Fibroblast of skin of abdomen (primary cell): ENCODE measurements at places on chromosomes 7 and 10.

GRCh38 chr10:122279725-122280141 lies 8.6 kb downstream of the BTBD16 start:
- peak; percentile 34 for DNase-seq

- DNase-seq: no peak
Observed at GRCh38 chr7:142185069-142185468, 72.8 kb downstream of the PRSS58 start.

DNA sequence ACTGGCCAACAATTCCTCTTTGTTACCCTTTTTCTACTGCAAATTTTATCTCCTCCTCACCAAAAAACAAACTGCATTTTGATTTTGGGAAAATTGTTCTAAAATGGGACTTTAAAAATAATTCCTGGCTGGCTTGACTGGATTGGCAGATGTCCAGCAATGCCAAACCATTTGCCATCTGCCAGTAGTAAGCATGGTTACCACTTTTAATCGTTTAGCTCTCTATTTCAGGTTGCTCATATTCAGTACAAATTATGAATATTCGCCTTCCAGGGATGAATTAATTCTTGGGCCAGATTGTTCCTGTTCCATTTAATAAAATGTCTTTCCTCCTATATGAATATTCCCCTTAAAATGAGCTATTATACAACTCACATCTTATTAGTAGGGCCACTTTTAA lies 35.7 kb downstream of the SMNDC1 start:
- DNase-seq: no peak

DNA sequence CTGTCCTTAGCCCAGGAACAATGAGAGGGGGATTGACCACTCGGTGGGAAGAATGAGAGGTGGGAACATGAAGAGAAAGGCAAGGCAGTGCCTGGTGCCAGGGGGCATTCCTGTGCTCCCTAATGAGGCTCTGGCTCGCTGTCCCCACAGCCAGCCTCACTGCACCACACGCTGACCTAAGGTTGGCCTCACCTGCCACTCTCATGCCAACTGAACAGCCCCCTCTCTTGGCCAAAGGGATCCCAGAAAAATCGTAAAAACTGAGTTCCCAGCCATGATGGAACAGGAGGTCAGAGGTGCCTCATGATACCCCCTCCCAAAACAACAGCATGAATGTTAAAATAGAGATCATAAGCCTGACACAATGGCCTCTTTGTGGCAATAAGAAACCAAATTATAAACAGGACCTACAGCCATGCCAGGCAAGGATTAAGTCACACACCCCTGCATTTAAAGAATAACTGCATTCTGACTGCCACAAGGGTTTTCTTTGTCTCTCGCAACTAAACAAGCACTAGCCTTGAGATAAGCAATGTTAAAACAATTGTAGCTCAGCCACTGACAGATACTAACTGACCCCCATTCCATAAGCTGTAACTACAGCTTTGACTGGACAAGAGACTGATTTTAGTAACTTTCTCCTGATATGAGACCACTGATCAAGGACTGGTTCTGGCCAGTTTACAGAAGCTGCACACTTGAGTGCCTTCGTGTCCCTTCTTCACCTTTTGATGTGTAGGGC lies 149.2 kb downstream of the SH2D4B start:
- DNase-seq: no peak

DNA sequence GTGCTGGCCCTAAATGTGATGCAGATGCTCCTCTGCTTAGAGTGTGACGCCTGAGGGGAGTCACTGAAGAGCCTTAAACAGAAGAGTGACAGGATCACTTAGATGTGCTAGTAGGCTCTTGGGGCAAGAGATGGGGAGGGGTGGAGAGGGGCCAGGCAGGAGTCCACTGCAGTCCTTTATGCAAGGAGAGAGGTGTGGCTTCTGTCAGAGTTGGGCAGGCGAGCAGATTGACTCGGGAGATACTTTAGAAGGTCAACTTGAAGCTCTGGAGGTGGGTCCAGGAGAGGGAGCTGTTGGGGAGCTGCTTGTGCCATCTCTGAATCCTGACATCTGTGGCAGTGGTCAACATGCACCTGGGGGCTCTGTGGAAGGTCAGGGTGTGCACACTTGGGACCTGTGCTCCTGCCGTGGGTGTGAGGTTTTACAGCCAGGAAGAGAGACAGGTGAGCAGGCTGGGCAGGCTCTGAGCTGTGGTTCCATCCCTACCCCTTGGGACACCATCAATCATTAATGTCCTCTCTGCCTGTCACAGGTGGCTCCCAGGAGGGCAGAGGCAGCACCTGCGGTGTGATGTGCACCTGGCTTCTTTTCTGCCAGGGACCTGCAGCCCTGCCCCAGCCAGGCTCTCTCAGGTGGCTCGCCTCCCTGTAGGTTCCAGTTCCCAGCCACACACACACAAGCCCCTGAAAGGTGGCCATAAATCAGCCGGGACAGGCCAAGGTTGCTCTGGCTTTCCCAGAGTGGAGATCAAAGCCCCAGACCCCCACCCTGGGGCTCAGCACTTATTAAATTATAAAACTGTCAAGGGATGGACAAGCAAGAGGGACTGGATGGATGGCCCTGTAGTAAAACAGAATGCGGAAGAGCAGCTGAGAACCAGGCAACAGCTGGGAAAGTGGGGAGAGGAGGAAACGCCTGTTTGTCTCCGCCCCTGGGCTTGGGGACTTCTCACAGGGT lies 14.0 kb downstream of the NEURL1 start:
- no peak for DNase-seq

GRCh38 chr7:1368682-1369571 lies 90.3 kb downstream of the MICALL2 start:
- DNase-seq: no peak

- DNase-seq: no peak
Observed at GRCh38 chr10:127740596-127740995, 3.6 kb downstream of the FOXI2 start.

GRCh38 chr7:128790315-128791041 lies 1.3 kb upstream of the CCDC136 start:
- DNase-seq: no peak

DNA sequence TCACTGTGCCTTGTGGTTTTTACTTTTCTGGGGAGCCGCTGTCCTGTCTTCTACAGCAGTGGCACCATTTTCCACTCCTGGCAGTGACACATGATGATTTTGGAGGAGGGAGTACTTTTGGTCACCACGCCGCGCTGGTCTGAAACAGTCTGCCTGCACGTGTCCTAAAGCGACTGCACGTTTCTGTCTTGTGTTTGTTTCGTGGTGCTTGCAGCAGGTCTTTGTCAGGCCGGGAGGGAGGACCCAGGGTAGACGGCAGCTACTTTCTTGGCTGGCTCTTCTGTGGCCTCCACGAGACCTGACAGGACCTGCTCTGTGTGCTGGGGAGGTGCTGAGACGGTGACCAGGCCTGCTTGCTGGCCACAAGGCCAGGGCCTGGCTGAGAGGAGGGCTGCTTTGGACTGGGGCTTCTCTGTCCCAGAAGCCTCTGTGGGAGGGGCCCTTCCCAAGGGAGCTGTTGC lies 82.0 kb downstream of the GLRX3 start:
- no peak for DNase-seq

DNA sequence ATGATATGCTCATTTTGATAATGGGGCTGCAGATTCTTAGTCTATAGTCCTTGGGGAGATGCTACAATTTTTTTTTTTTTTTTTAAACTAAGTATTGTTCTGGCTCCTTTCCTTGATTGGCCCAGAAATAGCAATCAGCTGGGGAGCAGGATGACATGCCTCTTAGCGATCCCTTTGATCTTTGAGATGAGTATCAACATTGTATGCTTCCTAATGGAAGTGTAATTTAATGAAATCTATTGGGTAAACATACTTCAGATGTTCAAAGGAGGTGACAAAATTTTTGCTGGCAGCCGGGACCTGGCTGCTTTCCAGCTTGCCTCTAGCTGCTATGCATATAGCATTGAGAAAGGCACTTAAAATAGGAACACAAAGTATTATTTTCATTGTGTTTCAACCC lies 43.5 kb downstream of the VTI1A start:
- DNase-seq: peak; percentile 8

DNA sequence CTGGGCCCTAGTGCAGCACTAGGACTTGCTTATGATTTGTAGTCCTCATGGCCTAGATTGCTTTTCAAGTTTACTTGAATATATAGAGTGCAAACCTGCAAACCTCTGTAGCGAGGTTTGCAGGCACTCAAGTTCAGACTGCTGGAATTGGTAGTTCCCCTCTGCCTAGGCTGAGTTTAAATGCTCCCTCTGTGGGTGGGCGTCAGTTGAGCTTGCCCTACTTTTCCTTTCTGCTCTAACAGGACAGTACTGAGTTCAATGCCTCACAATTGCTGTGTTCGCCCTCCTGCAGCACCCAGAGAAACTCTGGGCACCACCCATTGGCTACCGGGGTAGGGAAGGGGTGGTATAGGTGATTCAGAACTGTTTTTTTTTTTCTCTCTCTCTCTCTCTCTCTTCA lies 31.6 kb downstream of the MYO3A start:
- no peak for DNase-seq

DNA sequence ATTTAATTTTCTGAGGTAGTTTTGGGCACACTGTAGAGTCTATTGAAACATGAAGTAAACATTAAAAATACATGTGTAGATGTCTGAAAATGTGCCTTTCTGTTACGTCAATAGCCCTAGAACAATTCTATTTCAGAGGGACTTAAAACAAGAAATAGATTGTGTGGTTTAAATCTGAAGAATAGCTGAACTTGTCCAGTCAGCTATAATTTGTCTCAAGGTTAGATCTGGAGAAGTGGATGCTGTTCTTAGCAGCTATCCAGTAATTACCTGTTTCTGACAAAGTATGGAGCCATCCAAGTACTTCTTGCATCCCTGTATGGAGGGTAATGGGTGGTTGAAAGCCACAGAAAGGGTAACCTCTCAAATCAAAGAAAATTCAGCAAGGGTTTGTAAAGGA lies 92.8 kb downstream of the SEPTIN7 start:
- no peak for DNase-seq

- no peak for DNase-seq
Observed at GRCh38 chr7:135843214-135843613, 94.6 kb upstream of the FAM180A start.

GRCh38 chr7:1696671-1697498 lies 26.8 kb downstream of the ELFN1 start:
- DNase-seq: no peak

DNA sequence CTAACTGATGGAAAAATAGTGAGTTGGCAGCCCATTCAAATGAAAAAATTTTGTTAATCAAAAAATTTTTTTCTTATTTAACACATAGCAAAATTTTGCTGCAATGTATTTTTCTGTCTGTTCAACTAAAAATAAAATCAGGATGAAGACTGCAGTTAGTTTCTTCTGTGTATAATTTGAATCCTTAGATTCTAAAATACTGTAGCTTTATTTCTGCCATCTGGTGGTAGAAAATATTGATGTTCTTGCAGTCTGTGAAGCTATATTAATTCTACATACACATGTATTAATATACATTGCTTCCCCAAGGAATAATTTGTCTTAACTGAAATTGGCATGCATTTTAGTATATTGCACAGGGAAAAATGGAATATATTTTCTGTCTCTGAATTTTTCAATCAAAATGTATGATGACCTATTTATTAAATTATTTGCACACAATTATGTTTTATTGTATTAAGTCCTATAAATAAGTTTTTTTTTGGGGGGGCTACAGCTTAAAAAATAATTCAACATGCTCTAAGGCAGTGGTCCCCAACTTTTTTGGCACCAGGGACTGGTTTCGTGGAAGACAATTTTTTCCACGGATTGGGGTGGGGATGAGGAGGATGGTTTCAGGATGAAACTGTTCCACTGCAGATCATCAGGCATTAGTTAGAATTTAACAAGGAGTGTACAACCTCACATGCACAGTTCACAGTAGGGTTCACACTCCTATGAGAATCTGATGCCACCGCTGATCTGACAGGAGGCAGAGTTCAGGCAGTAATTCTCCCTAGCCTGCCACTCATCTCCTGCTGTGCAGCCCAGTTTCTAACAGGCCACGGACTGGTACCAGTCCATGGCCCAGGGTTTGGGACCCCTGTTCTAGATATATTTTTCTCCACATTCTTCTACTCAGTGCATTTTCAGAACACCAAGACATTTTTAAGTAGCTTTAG lies 119.4 kb downstream of the GNAT3 start:
- DNase-seq: peak; percentile 37

- no peak for DNase-seq
Observed at GRCh38 chr10:74977072-74977471, 134.4 kb upstream of the SAMD8 start.
